Activated effector memory CD4-positive, alpha-beta T cell treated with anti-CD3 and anti-CD28 coated beads, Interleukin-2, amount 50 U/mL, for 16 hours (primary cell): ENCODE measurements at places on chromosomes 7 and 10.
A peak's percentile ranks its signal among the peaks of the same experiment; 100 is the strongest.

- DNase-seq: no peak
Measured at GRCh38 chr10:118944959-118945633, 84.4 kb upstream of the NANOS1 start.

- DNase-seq: no peak
Measured at GRCh38 chr7:110564246-110564645, 526.7 kb upstream of the LRRN3 start.

DNA sequence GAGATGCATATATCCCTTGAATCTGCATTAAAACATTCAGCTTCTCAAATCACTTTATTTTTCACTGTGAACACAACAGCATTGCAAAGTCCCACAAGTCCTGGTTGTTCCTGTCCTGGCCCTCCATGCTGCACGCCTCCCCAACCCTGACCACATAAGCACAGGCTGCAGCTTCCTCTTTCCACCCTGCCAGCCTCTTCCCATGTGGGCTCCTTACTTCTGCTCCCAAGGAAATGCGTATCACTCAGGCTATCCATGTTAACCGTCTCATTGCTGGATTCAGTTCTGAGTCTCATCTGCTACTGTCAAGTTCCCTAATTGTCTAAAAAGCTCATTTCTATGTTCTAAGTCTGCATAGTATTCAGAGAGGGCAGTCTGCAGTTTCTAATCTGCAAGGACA, 89.7 kb upstream of the ZPBP start:
- no peak for DNase-seq

GRCh38 chr7:140060243-140060630, 2.5 kb downstream of the PARP12 start:
- peak; percentile 68 for DNase-seq

DNA sequence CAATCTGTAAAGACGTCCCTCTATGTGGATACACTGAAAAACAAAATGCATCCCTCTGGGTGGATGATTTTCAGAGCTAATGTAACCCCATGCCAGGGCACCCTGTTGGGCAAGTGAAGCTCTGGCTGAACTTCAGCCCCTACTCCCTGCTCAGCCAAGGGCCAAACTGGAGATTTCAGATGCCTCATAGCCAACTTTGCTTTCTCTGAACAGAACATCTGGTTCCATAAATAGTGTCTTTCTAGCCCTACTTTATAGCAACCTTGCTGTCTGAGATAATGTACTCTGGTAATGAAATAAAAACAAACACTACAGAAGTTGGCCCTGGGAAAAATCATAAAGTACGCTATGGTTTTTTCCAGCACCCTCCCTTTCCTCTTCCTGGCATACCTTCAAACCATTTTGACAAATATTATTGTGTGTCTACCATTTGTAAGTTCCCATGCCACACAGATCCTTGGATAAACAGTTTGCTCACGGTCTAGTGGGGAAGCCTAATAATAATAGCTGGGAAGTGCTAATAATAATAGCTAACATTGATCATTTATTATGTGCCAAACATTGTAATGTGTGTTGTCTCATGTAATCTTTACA, 3.4 kb downstream of the ENTPD1 start:
- no peak for DNase-seq

DNA sequence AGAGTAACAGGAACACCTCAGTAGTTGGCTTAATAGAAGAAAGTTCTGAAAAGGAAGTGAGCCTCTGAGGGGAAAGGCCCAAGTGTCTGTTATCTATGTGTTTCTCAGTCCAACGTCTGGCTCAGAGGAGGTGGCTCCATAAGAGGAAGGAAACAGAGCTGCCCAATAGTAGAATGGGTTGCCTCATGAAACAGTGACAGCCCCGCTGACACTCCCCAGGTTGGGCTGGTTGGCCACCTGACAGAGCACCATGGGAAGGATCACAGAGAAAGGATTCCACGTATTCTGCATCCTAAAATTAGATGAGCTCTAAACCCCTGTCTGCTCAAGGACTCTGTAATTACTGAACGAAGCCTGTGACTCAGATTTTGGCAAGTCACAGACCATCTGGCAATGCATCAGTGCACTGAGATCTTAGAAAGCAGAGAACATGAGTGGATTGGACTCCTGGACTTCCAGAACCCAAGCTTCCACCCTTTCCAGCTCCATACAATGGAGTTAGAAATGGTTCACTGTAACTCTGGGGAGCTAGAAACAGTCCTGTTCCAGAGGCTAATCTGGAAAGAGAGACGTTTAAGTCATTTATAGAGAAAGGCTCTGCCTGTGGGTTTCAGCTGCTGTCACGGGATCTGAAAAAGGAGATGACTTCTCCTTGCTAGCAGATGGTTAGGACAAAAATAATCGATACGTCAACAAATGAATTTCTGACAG, 2.9 kb downstream of the PKD2L1 start:
- no peak for DNase-seq

- DNase-seq: no peak
Measured at GRCh38 chr7:36232971-36233550, 80.0 kb downstream of the EEPD1 start.

- DNase-seq: no peak
Measured at GRCh38 chr7:34487391-34488115, 170.5 kb upstream of the NPSR1 start.

- DNase-seq: no peak
Measured at GRCh38 chr7:26305090-26305868, 13.6 kb downstream of the SNX10 start.

- DNase-seq: no peak
Measured at GRCh38 chr10:118710487-118710886, 44.3 kb downstream of the CACUL1 start.

DNA sequence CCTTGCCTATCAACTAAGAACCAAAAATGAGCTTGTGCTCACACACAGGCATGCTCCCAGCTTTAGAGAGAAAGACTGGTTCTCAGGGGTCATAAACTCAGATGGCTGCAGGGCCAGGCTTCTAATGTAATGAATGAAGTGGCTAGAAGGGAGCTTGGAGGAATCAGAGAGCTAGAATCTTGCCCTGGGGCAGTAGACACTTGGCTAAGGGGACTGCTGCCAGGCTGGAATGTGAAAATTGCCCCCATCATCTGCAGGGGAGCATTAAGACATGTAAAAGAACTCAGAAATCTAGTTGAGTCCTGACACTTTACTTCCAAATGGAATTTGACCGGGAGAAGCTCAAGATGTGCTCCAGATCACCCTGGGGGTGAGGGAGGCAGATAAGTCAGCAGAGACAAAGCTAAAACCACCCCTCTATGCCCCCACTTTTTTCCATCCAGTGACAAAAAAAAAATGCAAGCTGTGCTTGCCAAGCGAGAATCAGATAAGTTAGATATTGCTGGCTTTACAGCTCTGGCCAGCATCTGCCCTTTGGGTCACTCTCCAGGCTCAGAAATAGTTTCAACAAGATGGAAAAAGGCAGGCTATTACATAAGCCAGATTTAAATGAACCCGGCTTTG, 2.3 kb upstream of the SLC16A9 start:
- DNase-seq: no peak

DNA sequence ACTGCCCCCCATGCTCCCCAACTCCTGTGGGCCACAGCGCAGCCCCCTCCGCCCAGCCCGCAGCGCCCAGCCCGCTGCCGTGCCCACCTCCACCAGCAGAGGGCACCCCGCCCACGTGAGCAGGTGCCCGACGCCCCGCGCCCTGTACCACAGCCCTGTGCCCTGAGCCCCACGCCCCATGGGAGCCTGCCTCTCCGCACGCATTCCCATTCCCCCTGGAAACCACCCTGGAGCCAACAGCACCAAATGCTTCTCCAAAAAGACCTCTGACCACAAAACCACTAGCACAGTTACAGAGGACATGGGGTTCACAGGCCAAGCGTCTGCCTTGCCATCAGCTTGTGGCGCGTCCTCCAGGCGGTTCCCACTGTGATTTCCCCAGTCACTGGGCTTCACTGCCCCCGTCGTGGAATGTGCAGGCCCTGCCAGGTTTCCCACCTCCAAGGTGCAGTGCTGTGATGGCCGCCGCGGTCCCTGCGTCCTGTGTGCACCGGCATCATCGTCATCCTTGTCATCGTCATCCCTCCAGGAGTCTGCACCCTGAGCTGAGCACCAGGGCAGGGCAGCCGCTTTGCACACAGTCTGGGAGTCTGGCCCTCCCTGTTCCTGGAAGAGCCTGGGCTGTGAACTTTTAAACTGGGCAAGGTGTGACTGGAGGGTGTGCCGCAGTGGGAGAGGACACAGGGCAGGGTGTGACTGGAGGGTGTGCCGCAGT, 61.7 kb downstream of the PWWP2B start:
- DNase-seq: peak; percentile 88

DNA sequence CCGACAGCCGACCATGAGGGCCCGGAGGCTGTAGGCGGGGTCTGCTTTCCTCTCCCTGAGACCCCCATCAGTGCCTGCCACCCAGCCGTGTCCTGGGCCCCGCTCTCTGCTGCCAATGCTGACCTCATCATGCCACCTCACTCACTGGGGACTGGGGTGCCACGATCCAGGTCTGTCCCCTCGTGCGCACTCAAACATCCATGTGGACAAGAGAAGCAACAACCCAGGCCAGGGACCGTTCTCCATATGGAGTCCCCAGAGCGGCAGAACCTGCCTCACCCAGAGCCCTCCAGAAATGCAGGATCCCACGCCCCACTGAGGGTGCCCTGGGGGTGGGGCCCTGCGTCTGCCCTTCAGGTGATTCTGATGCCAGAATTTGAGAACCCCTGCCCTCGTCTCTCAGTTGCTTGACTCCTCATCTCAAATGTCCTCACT, 210.0 kb upstream of the PPP2R2D start:
- no peak for DNase-seq

GRCh38 chr10:69948261-69948660, 104.4 kb upstream of the MACROH2A2 start:
- no peak for DNase-seq

DNA sequence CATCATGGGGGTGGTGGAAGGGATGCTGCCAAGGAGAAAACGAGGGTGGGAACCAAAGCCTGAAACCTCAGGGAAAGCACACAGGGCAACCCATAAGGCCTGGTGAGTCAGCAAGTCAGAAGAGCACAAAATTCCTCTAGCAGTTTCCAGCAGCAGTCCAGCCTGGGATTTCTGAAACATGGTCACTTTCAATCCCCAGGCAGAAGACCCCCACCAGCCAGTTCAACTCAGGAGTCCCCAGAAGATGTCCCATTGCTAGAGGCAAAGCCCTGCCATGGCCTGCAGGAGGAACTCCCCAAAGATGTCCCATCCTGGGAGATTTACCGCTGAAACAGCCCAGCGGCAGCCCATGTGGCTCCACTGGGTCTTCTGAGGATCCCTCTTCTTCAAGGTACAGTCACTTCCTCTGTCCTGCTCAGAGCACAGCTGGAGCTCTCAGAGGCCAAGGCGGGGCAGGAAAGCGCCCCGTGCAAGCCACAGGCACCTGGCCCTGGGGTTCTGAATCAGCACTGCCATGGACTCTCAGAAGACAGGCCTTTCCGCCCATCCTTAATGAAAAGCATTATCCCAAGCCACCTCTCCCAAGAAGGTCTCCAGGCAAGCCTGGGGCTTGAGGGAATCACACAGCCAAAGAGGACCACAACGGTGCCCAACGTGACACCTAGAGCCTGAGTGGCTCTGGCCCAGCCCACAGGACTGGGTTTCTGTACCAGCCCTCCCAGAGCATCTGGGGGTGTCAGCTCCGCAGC, 196.9 kb downstream of the GRID1 start:
- peak; percentile 57 for DNase-seq

DNA sequence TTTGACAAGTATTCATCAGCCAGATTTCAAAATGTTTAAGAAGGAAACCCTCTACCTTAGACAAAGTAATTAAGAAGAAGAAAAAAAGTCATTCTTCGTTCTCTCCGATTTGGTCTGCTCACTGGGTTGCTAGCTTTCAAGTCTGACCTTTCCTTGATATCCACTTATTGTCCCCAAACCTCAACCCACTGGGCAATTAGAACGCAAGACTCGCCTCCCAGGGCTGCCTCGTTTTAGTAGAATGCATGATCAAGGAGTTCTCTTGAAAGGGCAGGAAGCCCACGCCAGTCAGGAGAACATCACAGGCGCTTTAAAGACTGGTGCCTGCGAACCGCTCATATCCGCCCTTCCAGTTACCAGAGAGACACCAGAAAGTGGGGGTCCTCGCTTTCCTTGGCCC, 637.7 kb downstream of the PARD3 start:
- no peak for DNase-seq

DNA sequence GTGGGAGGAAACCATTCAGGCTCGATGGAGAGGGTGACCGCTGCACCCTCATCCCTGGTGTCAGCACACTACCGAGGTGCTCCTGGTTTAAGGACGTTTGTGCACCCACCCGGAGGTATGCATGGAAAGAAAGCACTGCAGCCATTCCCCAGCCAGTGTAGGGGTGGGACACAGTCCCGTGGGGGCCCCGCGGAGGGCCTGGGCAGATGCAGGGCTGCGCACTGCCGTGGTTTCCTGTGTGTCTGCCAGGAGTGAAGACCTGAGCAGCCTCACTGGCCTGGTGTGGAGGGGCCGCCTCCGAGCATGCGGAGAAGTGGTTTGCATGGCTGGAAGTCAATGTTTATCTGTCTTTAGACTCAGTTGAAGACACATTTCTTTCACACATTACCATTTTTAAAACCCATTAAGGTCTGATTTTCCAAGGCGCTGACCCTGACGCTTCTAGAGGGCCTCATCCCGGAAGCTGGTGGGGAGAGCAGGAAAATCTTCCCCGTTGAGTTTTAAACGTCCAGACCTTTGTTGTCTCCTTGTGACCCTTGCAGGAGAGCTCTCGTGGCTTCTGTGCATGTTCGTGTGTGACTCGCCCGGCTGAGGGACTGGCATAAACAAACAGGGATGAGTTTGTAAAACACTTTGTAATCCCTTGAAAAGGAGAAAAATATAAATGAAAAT, 188.1 kb downstream of the MGMT start:
- no peak for DNase-seq

DNA sequence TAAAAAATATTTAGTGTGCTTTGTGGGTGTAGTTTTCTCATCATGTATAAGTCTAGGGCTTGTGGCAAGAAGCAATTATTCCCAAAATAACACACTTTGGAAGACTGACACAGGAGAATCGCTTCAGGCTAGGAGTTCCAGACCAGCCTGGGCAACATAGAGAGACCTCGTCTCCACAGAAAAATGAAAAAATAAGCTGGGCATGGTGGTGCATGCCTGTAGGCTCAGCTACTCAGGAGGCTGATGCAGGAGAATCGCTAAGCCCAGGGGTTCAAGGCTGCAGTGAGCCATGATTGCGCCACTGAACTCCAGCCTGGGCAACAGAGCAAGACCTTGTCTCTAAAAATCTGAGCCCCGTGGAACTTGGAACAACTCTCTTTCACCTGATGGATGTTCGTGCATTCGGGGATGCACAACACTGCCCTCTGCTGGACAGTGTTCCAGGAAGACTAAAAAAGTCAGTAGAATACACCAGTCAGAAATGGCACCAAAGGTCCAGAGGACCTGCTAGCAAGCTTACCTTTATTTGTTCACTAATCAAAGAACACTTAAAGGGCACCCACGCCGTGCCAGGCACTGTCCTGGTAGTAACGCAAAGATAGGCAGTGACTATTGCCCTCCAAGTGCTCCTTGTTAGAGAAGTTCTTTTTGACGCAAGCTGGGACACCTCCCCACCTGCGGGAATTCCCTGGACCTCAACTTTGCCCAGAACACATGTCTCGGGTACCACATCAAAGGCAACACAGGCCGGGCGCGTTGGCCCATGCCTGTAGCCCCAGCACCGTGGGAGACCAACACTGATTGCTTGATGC, 81.9 kb upstream of the CALN1 start:
- peak; percentile 75 for DNase-seq
